Hepatocyte (in vitro differentiated cells): ENCODE measurements at places on chromosomes 12 and 14. TPM values are rescaled to one million over a fixed set of nuclear protein-coding genes. Genes with fewer than 3 reads are reported as not detected.

The TAS2R7 gene
- total RNA-seq = not detected in 2 replicates

DNA sequence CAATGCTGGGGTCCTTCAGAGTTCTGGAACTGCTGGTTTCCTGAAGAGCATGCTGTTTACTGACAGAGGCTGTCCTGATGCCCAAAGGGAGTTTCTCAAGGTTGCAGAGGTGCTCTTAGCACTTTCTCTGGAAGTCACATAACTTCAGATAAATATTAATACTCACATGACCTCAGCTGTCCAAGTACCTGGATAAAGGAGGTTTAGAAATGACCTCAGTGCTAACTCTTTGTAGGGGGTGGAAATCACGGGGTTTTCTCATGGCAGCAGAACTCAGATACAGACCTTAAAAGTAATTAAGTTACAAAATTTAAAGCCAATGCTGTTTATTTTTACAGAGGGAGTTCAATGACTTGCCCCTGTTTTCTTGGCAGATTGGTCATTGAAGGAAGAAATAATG, 225.9 kb downstream of the MSRB3 start:
- DNase-seq = no peak
- no peak overlapping the region for H3K27ac ChIP-seq
- peaks cover 8% of the 10 kb centered on the region for H3K4me1 ChIP-seq
- H3K27me3 ChIP-seq = no peaks in the 10 kb centered on the region
- H3K36me3 ChIP-seq = no peaks in the 10 kb centered on the region
- H3K4me3 ChIP-seq = no peak overlapping the region

DNA sequence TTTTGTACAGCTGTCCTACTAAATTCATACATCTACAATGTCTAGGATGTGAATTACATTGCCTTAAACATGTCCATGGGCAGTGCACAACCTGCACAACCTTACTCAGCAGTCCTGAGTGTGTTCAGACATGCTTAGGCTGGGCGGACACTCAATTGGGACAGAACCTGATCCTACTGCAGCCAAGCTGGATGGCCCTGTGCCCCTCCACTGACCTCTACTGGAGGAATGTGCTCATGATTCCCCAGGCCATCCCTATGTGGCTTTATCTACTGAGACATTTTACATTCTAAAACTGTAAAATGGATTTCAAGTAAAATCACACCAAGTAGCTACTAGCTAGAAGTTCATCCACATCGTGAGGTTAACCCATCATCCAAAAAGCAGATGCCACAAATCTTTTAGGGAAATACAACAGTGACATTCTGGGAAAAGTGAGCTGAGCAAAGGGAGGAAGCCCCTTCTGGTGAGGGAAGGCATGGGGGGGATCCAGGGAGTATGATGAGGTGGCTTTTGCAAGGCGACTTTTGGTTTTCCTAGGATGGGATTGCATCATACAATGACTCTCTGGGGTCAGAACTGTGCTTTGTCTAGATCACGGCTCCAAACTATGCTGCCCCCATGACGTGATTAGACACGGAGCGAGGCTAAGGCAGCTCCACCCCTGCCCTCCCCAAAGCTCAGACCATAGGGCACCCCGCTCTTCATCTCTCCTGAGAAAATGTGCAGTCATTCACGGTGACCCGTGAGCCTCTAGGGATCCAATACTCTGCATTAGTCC, 911.7 kb upstream of the TMEM132C start:
- H3K27ac ChIP-seq = no peak overlapping the region
- no peaks in the 10 kb centered on the region for H3K27me3 ChIP-seq
- no peaks in the 10 kb centered on the region for H3K36me3 ChIP-seq
- DNase-seq = peak; percentile 21

DNA sequence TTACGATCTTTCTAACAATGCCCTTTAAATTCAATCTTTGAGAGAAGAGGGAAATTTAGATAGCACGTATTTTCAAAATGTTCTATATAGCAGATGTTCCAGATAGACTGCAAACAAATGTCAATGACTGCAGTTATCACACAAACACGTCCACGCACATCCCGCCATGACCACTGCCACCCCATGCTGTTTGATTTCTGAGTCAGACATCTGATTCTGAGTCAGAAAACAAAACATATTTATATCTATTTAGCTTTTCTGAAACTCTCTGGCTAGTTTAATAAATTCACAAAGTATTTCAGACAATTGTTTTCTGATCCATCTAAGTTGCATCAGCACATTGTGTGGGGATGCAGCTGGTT, 105.9 kb upstream of the BCAT1 start:
- no peak for DNase-seq
- H3K27ac ChIP-seq = peak overlapping the region; percentile 1
- H3K4me3 ChIP-seq = no peak overlapping the region

DNA sequence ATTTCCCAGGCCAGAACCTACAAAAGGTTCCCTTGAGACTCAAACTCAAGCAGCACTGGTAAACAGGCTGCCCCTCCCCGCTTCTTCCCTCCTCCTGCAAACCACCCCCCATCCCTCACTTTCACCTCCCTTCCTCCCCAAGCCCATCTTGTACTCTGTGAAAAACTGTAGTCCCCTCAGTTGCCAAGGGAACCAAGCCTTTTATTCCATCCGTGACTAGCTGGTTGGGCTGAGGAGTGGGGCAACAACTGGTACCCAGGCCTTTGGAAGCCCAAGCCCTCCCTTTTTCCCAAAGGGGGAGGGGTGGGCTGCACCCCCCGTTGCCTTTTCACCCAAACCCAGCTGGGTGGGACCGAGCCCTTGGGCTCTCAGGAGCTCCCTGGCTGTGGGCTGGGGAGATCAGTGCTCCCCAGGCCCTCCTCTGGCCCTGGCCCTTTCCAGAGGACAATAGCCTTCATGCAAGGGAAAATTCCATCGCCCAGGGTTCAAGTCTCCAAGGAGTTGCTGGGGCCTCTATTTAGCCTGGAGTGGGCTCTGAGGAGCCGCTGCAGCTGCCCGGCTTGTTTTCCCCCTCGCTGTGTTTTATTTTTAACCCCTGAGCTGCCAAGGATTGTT, 61.9 kb downstream of the ZFP36L1 start:
- H3K4me1 ChIP-seq = peaks cover 26% of the 10 kb centered on the region
- DNase-seq = no peak
- no peak overlapping the region for H3K27ac ChIP-seq
- H3K4me3 ChIP-seq = no peak overlapping the region

The AQP2 gene
- total RNA-seq = 0.08 and 1.4 TPM in 2 replicates

DNA sequence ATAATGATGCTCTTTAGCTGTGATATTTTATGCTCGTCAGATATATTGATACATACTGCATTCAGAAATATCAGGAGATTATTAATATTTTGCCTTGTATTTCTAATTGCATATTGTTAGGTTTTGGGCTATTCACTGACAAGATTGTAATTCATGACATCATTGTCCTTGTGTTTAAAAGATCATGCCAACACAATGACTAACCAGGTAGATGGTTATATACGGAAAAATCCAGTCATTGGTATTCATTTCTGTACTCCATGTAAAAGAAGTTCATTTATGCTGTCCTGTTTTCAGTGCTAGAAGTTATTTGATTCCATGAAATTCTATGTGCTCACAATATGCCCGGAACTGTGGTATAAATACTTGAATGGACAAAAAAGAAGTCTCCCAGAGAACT, 107.5 kb downstream of the KITLG start:
- H3K4me3 ChIP-seq = no peak overlapping the region
- H3K27ac ChIP-seq = no peak overlapping the region
- H3K27me3 ChIP-seq = no peaks in the 10 kb centered on the region
- no peaks in the 10 kb centered on the region for H3K36me3 ChIP-seq
- no peak for DNase-seq
- no peaks in the 10 kb centered on the region for H3K4me1 ChIP-seq

GRCh38 chr12:63151623-63152320, 771 bp upstream of the AVPR1A start:
- H3K4me1 ChIP-seq = peaks cover 15% of the 10 kb centered on the region
- DNase-seq = peak; percentile 68
- H3K36me3 ChIP-seq = no peaks in the 10 kb centered on the region
- H3K27me3 ChIP-seq = peaks cover 53% of the 10 kb centered on the region

- H3K27ac ChIP-seq = peak overlapping the region; percentile 59
- peaks cover 7% of the 10 kb centered on the region for H3K4me1 ChIP-seq
- peak; percentile 26 for DNase-seq
- H3K27me3 ChIP-seq = peaks cover 5% of the 10 kb centered on the region
Observed at GRCh38 chr14:94805680-94806288, 35.9 kb upstream of the GSC start.

GRCh38 chr12:19707948-19708409, 268.7 kb downstream of the AEBP2 start:
- no peaks in the 10 kb centered on the region for H3K27me3 ChIP-seq
- H3K4me1 ChIP-seq = no peaks in the 10 kb centered on the region
- H3K27ac ChIP-seq = no peak overlapping the region
- no peak for DNase-seq
- H3K36me3 ChIP-seq = no peaks in the 10 kb centered on the region

DNA sequence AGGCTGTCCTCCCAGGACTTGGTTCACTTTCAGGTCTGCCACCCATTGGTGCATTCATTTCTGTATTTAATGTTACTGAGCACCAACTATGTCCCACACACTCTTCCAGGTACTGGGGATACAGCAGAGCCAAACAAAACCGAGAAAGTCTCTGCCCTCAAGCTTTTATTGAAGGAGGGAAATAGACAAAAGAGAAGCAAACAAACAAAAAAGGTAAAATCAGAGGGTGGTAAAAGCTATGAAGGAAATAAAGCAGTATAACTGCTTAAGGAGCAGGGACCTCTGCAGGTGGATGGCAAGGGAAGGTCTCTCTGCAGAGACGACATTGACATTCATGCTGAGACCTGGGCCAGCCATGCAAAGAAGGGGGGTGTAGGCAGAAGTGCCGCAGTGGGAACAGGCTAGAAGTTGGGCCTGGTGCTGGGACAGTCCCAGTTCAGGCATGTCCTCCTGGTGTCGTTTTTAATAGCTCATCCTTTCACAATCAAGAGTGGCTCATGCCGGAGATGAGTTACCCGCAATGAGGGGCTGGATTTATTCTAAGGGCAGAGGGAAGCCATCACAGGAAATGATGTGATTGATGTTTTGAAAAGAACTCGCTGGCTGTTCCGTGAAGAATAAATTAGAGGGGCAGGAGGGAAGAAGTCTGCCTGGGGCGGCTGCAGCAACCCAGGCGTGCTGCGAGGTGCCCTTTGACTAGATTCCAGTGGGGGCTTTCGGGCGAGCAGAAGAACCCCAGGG, 72.8 kb downstream of the IRF2BPL start:
- no peak overlapping the region for H3K4me3 ChIP-seq
- no peaks in the 10 kb centered on the region for H3K27me3 ChIP-seq
- no peaks in the 10 kb centered on the region for H3K36me3 ChIP-seq
- peaks cover 52% of the 10 kb centered on the region for H3K4me1 ChIP-seq
- H3K27ac ChIP-seq = peak overlapping the region; percentile 95

The SERPINA12 gene
- 0.60 TPM in 1 of 2 replicates, not detected in the other for total RNA-seq

The CCDC175 gene
- not detected in 2 replicates for total RNA-seq

DNA sequence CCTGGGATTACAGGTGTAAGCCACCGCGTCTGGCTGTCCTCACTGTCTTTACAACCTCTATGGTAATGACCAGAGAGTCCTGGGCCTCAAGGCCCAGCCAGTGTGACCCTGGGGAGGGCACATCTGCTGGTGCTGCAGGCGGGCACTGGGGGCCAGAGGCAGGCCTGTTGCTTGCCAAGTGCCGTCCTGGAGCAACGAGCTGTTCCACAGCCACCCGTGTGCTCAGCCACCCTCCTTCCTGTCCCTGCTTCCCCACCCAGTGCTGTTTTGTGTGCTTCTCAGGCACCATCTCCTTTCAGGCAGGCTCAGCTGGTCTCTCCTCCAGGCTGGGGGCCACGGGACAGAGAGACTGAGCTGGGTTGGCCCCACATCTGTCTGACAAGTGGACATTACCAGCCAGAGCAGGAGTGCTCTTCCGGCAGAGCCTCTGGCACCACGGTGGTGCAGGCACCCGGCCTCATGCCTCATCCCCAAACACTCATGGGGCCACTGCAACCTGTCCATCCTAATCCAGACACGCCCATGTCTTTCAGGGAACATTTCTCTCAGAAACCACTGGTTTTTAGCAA, 9.0 kb downstream of the SLC25A47 start:
- H3K4me3 ChIP-seq = no peak overlapping the region
- H3K4me1 ChIP-seq = no peaks in the 10 kb centered on the region
- no peak for DNase-seq
- no peaks in the 10 kb centered on the region for H3K27me3 ChIP-seq

GRCh38 chr12:88298014-88298682, 156.0 kb downstream of the TMTC3 start:
- no peaks in the 10 kb centered on the region for H3K36me3 ChIP-seq
- no peak overlapping the region for H3K4me3 ChIP-seq
- H3K27me3 ChIP-seq = no peaks in the 10 kb centered on the region
- H3K27ac ChIP-seq = no peak overlapping the region

The PTHLH gene
- 1.8 and 4.5 TPM in 2 replicates for total RNA-seq

GRCh38 chr12:106037524-106038298, 101.0 kb downstream of the NUAK1 start:
- no peaks in the 10 kb centered on the region for H3K36me3 ChIP-seq
- H3K27me3 ChIP-seq = no peaks in the 10 kb centered on the region
- H3K4me3 ChIP-seq = no peak overlapping the region
- H3K27ac ChIP-seq = no peak overlapping the region
- no peaks in the 10 kb centered on the region for H3K4me1 ChIP-seq
- DNase-seq = no peak

DNA sequence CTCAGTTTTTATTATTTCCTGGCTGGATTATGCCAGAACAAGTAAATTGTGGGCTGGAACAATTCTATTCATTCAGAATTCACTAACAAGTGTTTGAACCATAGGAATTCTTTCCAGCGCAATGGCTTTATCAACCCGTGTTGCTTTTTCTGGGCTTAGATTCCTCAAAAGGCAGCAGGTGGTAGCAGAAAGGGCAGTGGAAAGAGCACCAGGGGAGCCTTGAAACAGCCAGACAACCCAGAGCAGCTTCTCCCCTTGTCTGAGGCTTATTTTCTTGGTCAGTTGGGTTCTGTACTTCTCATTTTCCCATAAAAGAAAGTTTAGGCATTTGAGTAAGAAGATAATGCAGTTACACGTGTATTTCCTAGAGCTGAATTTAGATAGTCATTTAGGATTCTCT, 130.7 kb downstream of the OTOGL start:
- H3K36me3 ChIP-seq = no peaks in the 10 kb centered on the region
- H3K4me3 ChIP-seq = no peak overlapping the region
- H3K4me1 ChIP-seq = peaks cover 5% of the 10 kb centered on the region
- DNase-seq = no peak
- no peaks in the 10 kb centered on the region for H3K27me3 ChIP-seq

The ADAM21 gene
- total RNA-seq = 0.43 TPM in 1 of 2 replicates, not detected in the other

- peak; percentile 72 for DNase-seq
- no peaks in the 10 kb centered on the region for H3K27me3 ChIP-seq
- H3K36me3 ChIP-seq = no peaks in the 10 kb centered on the region
- H3K4me3 ChIP-seq = peak overlapping the region; percentile 76
- peaks cover 20% of the 10 kb centered on the region for H3K4me1 ChIP-seq
Observed at GRCh38 chr14:95156161-95157047, 925 bp downstream of the DICER1 start.

GRCh38 chr14:73007835-73008234, 19.1 kb downstream of the ZFYVE1 start:
- peak; percentile 41 for DNase-seq
